ENCODE measurements at places on chromosomes 2 and 18.
A peak's percentile ranks its signal among the peaks of the same experiment; 100 is the strongest.

DNA sequence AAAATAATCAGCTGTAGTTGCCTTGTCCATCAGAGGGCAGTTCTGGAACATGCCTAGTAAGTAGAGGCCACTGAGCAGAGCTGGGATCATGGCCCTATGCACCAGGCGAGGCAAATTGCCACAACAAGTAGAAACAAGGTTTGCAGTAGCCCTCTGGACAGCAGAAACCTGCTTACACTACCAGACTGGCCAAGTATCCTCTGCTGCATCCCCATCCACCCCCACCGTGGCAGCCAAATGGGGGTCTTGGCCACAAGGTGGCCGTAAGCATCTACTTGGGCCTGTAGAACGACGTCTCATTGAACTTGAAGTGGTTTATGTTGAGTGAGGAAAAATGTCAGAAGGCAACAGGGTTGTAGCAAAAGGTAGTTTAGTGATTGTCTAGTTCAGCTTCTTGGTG lies 241.2 kb downstream of the ALPK2 start:
- DNase-seq, result no peak

GRCh38 chr2:57376985-57377384 lies 669.6 kb upstream of the VRK2 start:
- DNase-seq, result no peak

DNA sequence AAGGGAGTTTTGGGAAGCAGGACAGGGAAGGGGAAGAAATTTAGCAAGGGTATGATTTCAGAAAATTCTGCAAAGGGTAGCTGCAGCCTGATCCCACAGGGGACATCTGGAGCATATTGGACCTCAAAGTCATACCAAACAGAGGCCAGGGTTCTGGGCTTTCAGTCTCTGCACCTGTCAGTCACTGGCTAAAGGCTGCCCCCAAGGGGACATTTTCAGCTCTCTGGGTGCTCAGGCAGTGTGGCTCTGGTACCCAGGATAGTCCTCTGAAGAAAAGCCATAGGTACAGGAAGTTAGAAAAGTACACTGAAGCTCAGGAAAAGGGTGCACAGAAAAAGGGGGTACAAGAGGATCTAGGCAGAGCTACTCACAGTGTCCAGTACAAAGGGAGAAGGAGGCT lies 149.2 kb downstream of the INSIG2 start:
- DNase-seq, result no peak

DNA sequence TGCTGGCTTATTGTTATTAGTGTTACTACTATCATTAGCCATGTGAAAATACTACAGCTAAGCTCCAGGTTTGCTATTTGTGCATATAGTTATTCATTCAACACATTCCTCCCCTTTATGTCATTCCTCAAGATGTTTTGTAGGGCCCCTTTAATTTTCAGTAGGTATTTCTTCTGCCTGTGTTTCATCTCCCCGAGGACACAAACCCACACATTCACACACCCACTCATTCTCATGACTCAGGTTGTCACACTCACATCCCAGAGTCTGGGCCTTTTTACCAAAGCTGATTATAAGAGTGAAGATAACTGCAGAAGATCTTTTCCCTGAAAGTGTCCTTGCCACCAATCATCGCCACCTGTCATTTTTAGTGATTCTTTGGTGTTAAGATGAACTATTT lies 68.6 kb upstream of the SPOPL start:
- no peak for DNase-seq

DNA sequence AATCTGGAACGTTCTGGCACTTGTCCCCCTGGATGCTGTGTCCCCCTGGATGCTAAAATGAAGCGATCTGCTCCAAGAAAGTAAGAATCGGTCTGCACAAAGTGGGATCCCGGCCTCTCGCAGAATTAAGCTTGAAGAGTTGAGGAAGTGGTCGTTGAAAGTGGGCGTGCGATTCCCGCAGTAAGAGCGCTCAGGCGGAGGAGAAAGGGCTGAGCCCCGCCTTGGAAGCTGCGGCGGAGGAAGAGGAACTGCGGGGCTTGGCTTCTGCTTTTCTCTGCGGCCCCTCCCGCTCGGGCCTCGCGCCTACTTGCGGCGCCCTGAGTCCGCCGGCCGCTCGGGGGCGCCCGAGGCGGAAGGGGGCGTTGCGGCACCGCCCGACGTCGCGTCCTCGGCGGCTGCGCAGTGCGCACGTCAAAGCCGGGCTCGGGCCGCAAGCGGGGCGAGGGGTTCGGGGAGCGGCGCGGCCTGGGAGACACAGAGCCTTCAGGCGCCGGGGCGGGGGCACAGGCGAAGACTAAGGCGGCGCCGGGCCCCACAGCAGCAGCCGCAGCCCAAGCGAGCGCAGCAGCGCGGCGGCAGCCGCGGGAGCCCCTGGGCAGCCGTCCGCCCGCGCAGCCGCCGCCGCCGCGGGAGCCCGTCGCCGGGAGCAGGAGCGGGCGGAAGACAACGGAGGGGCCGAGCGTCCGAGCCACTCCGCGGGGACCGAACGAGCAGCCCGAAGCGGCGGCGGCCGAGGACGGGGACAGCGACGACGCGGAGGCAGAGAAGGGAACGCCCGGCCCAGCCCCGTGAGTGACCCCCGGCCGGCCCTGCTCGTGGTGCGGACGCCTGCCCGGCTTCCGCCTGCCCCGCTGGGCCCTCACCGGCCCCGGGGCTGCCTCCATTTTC lies at the start of gene CAB39:
TSS of gene CAB39 (plus strand) at position 400 of the 888 bp plus-strand sequence. CDS start 47,160 bp downstream, outside the sequence.
- peak; percentile 82 for DNase-seq

- peak; percentile 35 for DNase-seq
These were observed 410.9 kb upstream of the TCF4 start for GRCh38 chr18:55998801-55999385.

DNA sequence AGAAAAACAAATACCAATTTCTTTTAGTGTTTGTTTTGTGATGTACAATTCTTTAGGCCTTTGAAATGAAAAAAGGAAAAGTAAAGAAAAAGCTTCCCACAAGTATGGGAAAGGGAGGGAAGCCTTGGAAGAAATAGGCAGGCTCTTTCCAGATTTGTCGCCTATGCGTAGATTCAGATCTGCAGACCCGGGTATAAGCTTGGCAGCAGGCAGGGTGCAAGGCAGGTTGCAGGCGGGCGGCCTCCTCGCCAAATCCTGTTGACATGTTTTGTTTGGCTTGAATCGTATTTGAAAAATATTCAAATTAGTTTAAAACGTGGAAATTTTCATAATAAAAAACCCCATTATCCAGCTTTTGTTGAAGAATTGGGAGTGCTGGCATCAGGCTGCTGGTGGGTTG lies 104.3 kb downstream of the ACOXL start:
- no peak for DNase-seq

DNA sequence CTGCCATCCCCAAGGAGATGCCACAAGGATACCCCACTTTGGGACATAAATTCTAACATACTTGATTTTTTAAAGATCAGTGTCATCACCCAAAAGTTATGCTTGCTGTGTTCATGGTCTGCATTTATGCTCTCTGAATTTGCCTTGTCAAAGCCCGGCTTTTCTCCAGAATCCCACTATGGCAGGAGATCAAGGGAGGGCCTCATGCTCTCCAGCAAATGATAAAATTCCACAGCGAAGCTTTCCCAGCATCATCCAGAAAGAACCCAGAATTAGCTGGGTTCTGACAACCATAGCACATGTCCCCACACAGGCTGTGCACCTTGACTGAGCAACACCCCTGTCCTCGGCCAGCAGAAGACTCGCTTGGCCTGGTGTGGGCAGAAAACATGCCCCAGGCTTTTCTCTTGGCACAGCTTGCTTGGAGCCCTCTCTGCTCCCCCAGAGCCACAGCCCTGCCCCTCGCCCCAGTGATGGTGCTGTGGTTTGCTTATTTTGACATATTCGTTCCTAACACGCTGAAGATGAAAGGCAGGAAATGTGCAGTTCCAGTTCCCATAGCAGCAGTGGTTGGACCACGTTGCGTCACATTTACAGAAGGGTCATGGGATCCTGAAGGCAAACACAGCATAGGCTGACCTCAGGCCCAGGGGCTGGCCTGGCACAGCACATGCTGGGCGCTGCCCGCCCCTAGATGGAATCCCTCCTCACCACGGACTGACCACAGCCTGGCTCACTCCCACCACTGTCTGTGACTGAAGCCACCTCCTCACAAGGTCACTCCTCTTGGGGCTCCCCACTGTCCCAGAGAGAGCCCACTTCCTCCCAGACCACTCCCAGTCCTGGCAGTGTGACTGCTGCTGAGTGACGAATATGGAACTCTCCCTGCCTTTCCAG lies 14.1 kb upstream of the CHRNA1 start:
- peak; percentile 100 for DNase-seq

GRCh38 chr2:110874453-110875383 lies 142.3 kb downstream of the ACOXL start:
- no peak for DNase-seq

GRCh38 chr2:44233450-44234128 lies 41.7 kb upstream of the SLC3A1 start:
- peak; percentile 56 for DNase-seq

All from fibroblast of lung (primary cell).